ENCODE measurements at places on chromosomes 6 and 20.

DNA sequence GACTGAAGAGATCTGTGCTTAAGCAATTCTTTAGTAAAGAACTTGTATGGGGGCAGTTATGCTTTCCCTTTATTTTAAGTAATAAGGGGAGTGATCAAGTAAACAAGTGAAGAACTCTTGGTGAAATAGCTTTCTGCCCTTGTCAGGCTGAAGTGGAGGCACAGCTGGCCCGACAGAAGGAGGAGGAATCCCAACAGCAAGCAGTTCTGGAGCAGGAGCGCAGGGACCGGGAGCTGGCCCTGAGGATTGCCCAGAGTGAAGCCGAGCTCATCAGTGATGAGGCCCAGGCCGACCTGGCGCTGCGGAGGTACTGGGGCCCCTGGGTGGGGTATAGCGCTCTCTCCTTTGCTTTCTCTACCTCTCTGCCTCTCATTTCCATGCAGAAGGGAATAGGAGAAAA, 143.3 kb downstream of the MYO6 start:
- DNase-seq, result no peak

DNA sequence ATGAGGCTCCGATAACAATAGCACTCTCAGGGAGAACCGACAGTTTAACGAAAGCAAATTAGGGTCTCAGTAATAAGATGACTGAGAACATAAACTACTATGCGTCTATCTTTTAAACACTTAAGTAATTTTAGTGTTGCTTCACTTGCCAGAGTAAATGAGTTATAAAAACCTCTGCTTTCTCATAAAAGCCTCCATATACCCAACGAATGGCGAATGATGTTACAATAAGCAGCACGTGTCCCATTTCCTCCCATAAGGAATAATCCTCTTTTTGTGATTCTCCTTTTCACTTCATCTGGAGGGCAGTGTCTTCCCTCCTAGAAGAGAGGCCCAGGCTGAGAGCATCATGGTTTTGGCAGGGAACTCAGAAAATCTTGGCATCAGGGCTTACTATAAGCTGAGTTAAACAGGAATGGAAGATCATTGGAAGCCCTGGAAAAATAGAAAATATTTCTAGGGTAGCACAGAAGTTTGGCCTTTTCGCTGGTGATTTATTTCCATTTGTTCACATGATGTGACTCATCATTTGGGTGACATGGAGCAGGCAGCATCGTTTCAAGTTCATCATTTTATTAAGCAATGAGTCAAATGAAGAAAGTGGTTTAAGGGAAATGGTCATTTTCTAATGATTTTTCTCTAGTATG, 255.4 kb downstream of the ATXN1 start:
- no peak for DNase-seq

- no peak for DNase-seq
Measured at GRCh38 chr6:2651536-2651935, 99.2 kb downstream of the MYLK4 start.

GRCh38 chr6:75091467-75092190, 114.2 kb downstream of the COL12A1 start:
- DNase-seq, result no peak

DNA sequence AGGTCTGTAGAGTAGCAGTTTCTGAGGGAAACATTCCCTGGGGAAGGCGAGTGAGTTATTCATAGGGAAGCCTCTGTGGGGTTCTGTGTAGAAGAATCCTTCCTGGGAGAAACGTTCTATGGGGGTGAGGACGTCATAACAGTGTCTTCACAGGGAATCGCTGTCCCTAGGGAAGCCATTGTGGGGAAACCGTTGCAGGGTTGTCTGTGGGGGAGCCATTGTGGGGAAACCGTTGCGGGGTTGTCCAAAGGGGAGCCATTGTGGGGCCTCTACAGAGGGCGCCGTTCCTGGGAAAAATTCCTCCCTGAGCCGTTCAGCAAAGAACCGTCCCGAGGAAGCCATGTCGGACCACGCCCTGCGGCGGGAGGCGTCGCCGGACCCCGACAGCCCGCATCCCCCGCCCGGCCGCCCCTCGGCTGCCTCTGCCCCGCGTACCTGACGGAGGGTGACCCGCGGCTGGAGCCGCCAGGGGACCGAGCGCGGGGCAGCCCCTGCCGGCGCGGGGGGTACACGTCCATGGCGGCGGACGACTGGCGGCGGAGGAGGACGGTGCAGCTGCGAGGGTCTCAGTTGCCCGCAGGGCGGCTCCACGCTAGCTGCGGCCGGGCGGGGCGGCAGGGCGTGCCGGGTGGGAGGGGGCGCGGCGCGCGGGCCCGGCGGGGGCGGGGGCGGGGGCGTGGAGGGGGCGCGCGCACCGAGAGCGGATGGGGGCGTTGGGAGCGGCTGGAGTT, at the start of gene DNAAF9:
DNAAF9 (minus strand) TSS at position 630 of the 731 bp plus-strand sequence; CDS start at position 518, 112 bp downstream.
- DNase-seq, result peak; percentile 37

DNA sequence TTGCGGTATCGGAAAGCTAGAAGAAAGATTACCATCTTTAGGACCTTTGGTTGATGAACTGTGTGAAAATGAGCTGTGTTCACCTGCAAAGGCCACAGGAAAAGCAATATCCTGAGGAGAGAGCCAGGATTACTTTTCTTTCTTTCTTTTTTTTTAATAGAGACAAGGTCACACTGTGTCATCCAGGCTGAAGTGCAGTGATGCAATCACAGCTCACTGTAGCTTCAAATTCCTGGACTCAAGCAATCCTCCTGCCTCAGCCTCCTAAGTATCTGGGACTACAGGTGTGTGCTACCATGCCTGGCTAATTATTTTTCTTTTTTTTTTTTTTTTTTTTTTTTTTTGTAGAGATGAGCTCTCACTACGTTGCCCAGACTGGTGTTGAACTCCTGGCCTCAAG, 17.2 kb downstream of the FAM184A start:
- no peak for DNase-seq

- DNase-seq, result no peak
Measured at GRCh38 chr6:170093276-170093657, 197.6 kb downstream of the DLL1 start.

GRCh38 chr20:12098421-12098820, 180.7 kb downstream of the BTBD3 start:
- no peak for DNase-seq

- no peak for DNase-seq
Measured at GRCh38 chr6:170293341-170294231, 2.7 kb upstream of the DLL1 start.

- no peak for DNase-seq
Measured at GRCh38 chr20:31770243-31770642, 31.2 kb downstream of the TPX2 start.

Data from stimulated activated CD8-positive, alpha-beta memory T cell treated with anti-CD3 and anti-CD28 coated beads, Interleukin-12 subunit alpha, Interleukin-12 subunit beta, amount 100 ng/mL, for 4 hours (primary cell).